Stimulated activated CD8-positive, alpha-beta memory T cell treated with anti-CD3 and anti-CD28 coated beads, Interleukin-4, amount 100 ng/mL, for 1 hour (primary cell): ENCODE measurements at places on chromosomes 5 and 9.

DNA sequence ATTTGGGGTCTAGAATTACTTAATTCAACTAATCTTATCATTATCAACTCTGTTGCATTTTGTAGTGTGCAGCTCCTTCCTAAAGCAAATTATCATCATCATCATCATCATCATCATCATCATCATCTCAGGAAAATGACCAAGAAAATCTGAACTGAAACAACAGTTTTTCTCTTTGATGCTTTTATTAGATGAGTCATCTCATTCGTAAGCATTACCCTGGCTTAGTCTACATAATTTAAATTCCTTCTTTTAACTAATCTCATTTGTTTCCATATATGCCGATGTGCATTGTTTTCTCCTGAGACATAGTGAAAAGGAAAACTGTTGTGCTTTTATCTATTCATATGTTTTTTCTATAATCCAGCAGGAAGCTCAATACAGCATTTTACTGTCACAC, 173.0 kb upstream of the PDE4D start:
- DNase-seq = no peak

GRCh38 chr9:13428766-13429165, 149.3 kb upstream of the MPDZ start:
- DNase-seq = no peak

DNA sequence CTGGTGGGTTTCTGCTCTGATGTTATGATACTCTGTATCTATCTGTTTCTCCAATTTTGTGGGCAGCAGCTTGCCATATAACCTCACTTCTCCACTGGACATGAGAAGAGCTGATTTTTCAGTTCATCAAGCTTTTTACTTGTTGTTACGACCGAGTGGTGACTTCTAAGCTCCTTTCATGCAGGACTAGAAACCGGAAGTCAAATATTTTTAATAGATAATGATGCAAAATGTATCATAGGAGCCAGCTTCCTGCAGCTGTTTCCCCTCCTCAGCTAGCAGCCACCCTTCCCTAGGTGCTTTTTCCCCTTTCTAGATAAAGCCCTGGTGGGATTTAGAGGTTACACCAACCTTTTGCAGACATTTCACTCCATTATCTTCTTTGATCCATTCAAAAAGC, 17.0 kb upstream of the ADAM19 start:
- no peak for DNase-seq

DNA sequence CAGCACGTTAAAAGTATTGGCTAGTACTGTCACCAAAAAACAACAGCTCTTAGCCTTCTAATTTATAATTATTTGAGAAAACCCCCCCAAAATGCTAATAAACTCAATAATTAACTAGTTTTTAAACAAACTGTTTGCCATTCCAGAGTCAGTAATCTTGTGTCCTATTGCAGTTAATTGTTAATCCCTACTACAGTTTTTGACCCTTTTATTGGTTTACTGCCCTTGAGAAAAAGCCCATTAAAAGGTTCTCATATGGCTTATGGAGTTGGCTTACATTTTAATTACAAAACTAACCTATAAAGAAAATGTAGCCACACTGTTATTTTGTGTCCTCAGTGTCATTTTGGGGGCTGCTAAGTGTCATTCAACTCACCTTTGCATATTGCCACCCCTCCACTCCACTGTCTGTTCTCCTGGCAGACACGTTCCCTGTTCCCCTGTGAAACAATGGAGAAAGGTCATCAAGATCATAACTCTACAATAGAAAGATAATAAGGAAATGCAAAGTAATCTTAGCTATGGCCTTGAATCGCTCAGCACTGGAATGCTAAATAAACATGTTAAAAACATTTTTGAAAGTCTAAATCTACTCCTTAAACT, 51.6 kb upstream of the TXNDC8 start:
- no peak for DNase-seq

GRCh38 chr5:154830596-154830995, 19.8 kb downstream of the FAXDC2 start:
- DNase-seq = no peak

DNA sequence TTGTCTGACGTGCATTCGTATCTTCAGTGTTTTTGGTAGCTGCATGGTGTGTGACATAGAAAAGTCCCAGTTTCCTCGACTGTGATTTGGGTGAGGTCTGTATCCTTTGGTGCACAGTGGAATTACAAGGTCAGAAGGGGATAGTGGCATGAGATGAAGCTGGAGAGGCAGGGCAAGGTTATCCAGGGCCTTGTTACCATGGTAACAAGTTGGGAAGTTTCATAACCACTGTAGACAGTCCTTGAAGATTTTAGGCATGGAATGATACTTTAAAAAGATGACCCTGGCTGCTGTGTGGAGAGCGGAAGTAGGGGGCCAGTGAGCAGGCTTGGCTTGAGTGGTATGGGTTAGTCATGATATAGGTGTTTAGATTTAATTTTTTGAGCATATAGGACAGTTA, 11.9 kb downstream of the EHMT1 start:
- DNase-seq = no peak

GRCh38 chr5:173796721-173797495, 91.2 kb upstream of the CPEB4 start:
- no peak for DNase-seq

DNA sequence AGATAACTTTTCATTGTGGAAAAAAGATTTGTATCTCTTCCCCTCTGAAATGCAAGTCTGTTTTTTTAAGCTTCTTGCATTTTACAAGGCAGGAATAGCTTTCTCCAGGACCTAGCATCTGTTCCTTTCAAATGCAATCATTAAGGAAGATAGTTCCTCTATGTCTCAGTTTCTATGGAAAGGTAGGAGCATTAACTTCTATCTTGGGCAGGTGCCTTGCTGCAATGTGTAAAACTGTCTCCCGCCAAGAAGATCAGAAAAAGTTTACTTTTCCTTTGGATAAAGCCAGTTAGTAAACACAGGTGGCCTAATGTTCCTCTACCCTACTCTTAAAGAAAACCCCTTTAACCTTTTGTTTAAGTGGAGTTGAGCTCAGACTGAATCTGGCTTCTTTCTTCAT, 560.6 kb upstream of the CYLC2 start:
- no peak for DNase-seq

DNA sequence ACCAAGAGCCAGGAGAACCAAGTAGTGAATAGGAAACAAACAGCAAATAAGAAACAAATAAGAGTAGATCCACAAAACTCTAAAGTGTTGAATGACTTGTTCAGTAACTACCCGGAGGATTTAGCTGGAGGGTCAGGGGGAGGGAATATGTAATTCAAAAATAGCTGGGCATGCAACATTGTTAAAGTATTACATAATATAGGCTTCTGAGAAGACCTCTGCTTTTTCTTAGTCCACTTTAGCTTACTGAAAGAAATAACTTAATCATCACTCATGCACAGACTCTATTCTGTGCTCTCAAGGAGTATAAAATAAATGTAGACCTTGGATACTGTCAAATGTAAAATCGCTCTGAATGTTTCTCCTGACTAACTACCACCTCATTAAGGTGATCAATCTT, 183.2 kb upstream of the POU5F2 start:
- DNase-seq = no peak

DNA sequence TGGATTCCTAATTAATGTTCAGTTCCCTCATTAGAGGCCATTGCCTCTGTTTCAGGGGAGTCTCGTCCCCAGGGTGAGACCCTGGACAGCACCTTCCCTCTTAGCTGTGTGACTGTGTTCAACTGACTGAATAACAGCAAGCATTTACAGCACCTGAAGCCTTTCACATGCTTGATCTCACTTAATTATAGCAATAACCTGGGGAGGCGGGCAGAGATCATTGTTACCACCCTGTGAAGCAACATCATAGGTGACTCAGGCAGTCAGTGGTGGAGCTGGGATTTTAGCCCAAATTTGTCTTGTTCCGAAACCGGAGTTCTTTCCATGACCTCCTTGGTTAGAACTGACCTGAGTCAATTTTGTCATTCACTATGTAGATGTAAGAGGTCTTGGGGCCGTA, 105.2 kb upstream of the RAD23B start:
- no peak for DNase-seq

GRCh38 chr5:72994578-72994977, 38.7 kb downstream of the FCHO2 start:
- DNase-seq = no peak

DNA sequence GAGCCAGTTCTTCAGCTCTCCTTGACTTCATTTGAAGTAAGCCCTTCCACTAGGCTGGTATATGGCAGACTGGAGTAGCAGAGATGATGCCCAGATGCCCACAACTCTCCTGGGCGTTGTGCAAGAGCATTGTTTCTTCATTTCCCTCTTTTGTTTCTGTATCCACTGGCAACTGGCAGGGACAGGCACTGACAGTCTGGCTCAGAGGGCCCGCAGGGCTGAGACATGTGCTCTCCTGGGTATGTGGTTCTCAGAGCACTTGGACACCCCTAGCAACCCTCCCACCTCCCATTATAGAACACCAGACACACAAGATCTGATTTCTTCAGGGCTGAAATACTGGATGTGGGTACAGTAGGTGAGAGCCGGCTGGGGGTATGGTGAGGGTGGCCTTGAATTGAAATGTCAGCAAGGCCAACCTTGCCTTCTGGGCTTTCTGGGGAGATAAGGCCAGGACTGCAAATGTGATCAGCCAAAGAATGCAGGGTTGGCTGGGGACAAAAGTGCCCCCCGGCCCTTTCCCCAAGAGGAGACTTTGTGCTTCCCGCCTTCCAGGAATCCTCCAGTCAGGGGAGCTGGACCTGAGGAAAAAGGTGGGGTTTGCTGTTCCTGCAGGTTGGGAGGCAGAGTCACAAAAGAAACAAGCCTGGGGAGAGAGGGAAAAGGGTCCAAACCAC, 28.6 kb upstream of the CTNNA1 start:
- DNase-seq = no peak

DNA sequence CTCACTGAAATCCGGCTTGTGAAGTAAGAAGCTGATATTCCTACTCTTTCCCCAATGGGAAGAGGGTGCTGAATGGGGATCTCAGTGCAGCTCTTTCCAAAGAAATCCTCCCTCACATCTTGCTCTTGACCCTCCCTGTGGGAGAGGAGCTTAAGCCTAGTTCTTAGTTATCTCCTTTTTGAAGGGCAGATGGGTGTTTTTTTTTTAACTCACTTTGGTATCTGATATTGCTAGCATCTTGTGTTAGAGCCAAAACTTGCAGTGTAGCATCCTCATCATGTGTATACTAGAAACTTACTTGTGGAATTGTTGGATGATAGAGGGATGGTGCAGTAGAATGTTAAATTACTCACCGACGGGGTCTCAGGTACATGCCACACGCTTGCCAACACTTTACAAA, 90.2 kb downstream of the F2RL2 start:
- no peak for DNase-seq

GRCh38 chr9:14780693-14781092, 58.2 kb upstream of the CER1 start:
- no peak for DNase-seq

GRCh38 chr5:140135127-140135526, 9.4 kb downstream of the IGIP start:
- DNase-seq = no peak

DNA sequence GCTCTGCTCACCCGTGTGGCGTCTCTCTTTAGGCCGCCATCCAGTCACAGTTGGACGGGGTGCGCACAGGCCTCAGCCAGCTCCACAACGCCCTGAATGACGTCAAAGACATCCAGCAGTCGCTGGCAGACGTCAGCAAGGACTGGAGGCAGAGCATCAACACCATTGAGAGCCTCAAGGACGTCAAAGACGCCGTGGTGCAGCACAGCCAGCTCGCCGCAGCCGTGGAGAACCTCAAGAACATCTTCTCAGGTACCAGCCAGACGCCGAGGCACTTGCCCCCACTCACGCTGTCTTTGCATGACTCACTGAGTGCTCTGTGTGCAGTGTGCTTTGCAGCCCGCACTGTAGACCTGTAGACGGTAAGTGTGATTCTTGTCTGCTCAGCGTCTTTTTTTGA, 4.5 kb downstream of the EXOC3 start:
- DNase-seq = no peak

DNA sequence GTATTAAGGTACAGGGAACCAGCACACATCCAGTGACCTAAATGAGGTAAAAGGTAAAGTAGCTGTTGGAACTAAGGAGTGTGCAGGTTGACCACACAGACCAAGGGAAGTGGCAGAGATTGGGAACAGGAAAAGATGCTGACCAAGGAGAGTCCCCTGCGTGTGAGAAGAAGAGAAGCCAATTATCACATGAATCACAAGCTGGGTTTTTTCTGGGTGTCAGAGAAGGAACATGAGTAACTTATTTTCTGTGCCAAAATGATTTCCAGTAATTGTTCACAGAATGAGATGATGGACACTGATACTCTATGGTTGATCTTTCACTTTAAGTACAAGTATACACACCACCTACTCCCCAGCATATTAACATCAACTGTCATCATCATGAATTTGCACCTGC, 130.7 kb upstream of the ACO1 start:
- DNase-seq = no peak

DNA sequence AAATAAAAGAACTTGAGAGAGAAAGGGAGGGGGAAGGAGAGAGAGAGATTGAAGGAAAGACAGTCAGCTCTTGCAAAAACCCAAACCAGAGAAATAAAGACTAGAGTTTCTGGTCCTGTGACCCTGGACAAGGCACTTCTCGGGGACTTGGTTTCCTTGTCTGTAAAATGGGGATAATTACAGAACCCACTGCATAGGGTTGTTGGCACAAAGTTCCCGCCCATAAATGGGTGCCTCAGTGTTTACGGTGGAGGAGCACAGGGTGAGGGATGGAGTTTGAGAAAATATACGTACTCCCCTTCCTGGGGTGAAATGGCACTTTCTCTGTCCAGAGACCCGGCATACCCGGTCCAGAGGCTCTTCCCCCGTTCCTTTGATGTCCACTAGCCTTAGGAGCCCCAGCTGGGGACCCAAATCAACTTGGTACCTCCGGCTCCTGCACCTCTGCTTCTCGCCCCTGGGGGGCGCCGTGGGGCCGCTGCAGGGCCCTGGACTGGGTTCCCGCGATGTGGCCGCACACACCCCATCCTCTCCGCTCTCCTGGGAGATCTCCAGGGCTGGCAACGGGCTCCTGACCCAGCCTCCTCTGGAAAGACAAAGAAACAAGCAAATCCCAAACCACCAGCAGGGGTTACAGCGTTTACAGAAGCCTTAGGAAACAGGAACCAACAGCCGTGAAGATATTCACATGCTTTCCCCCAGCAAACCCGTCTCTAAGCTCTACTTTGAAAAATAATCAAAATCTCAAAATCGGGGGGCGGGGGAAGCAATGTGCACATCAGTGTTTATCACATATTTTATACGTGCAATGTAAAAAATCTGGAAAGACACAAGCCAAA, 26.3 kb downstream of the PTGES start:
- DNase-seq = peak; percentile 25

DNA sequence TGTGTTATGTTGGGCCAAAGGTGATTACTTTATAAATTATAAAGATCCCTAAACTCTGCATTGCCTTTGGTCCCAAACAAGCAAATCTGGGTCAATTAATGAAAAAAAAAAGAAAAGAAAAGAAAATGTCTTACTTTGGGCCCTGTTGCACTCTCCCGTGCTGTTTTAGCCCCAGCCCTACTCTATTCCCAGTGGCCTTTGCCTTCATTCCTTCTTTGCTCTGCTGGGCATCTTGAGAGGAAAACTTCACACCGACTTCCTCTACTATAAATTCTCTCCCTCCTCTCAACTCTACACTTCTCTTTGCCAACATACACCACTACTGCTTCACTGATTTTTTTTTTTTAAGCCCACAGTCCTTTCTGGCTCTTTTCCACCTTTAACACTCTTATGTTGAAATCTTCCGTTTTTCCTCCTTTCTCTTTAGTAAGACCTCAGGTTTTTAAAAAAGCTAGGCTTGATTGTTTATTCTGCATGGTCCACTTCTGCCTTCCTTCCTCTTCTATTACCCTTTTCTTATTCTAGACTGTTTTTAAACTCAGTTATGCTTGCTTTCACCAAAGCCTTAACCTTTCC, 4.5 kb upstream of the MSMP start:
- DNase-seq = no peak

- DNase-seq = no peak
Measured at GRCh38 chr5:143717400-143717799, 94.6 kb upstream of the HMHB1 start.
